ENCODE measurements at places on chromosomes 5 and 9.

- no peak for DNase-seq
These were observed 206.8 kb downstream of the SAXO1 start for GRCh38 chr9:18826248-18826647.

- no peak for DNase-seq
These were observed 180.7 kb downstream of the MEF2C start for GRCh38 chr5:88702332-88702731.

- no peak for DNase-seq
These were observed 105.1 kb upstream of the GNA14 start for GRCh38 chr9:77753180-77753579.

GRCh38 chr5:1748271-1748670, 51.4 kb downstream of the MRPL36 start:
- no peak for DNase-seq

- no peak for DNase-seq
These were observed 85.1 kb downstream of the FGF1 start for GRCh38 chr5:142600611-142601358.

DNA sequence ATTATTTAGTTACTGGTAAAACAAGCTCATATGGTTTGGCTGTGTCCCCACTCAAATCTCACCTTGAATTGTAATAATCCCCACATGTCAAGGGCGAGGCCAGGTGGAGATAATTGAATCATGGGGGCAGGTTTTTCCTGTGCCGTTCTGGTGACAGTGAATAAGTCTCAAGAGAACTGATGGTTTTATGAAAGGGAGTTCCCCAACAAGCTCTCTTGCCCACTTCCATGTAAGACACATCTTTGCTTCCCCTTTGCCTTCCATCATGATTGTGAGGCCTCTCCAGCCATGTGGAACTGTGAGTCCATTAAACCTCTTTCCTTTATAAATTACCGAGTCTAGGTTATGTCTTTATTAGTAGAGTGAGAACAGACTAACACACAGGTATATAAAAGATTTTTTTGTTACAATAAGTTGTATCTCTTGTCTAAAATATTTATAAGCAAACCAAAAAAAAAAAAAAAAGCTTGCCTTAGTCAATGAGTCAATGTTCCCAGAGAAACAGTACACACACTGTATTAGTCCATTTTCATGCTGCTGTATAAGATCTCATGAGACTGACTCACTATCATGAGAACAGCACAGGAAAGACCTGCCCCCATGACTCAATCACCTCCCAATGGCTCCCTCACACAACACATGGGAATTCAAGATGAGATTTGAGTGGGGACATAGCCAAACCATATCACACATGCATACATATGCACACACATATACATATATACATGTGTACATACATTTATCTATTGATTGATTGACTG, 138.3 kb downstream of the BASP1 start:
- no peak for DNase-seq

GRCh38 chr9:11933926-11934325, 759.3 kb upstream of the TYRP1 start:
- DNase-seq: no peak

DNA sequence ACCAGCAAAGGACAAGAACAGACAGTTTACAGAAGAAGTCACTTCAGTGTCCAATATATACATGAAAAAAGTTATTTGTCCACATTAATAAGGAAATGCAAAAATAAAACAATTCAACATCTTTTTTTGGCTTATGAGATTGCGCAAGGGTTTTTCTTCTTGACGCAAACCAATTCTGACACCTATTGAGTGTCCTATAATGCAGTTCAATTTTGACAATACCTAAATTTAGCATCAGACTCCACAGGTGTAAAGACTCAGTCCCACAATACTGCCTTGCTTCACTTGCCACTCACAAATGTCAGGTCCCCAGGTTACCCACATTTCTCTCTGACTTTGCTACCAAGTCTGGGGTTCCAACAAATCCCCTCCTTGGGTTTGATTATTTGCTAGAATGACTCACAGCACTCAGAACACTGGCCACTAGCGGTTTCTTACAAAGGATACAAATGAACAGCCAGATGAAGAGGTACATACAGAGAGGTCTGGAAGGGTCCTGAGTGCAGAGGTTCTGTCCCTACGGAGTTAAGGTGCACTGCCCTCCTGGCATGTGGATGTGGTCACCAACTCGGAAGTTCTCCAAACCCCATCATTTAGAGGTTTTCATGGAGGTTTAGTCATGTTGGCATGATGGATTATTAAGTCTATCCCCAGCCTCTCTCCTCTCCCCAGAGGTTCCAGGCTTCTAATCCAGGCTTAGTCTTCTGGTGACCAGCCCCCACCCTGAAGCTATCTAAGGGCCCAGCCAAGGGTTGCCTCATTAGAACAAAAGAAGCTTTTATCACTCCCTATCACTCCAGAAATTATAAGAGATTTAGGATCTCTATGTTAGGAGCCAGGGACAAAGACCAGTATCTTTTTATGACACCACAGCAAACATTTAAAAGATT, 27.0 kb upstream of the SLC22A5 start:
- DNase-seq: no peak

GRCh38 chr5:95217351-95217750, 67.5 kb downstream of the MCTP1 start:
- no peak for DNase-seq

DNA sequence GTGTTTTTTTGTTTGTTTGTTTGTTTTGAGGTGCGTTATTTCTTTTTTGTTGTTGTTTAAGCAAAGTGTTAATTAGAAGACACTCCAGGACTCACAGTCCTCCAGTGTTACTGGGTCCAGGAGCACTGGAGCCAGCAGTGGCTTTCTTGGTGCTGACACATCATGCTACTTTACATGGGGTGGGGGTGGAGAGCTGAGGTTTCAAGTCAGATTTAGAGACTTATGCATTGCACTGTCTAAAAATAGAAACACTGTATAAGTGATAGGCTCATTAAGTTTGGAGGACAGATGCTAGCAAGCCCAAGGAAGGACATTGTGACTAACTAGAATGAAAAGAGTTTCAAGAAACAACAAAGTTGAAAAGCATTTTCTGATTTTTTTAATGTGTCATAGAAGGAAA, 2209.2 kb downstream of the MAT2B start:
- no peak for DNase-seq

DNA sequence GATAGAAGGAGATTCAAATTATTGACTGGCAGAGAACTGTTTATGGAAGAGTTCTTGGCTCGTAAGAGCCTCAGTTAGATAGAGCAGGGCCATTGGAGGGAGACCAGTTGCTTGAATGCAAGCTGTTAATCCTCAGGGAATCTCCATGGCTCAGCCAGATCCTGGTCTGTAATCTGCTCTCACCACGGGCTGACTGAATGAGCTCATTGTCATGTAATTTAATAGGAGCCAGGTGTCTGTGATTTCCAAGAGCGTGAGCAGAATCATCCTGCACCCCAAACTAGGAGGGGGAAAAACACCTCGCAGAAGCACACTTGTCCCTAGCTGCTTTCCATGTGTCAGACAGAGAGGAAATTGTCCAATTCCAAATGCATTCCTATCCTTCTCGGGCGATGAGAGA, 19.1 kb upstream of the KCNMB1 start:
- DNase-seq: no peak

- no peak for DNase-seq
These were observed 95.0 kb upstream of the RUFY1 start for GRCh38 chr5:179455320-179455719.

DNA sequence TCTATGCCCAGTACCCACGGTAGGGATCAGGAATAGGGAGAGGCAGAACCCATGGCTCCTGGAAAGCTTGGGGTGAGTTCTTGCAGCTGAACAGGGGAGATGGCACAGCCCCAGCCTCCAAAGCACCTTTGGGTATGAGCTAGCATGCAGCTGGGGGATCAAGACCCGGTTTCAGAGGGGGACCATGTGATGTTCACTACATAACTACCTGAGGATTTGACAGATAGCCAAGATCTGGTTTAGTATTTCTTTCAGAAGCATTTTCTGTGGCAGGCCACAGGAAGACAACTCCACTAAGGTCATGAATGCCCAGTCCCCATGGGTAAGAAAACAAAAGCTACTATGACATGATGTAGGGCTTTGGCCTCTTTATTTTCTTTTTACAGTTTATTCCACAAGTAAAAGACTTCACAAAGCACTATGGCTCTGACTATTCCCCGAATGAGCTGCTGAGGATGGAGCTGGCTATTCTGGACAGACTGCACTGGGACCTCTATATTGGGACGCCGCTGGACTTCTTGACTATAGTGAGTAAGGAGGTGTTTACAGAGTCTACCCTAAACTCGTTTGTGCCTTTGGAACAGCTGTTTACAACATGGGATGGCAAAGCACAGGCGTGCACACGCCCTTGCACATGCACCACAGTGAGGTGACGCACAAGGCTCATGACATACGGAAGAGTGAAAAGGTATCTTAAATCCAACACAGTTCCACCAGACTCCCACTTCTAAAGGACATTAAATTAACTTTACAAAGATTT, 3.4 kb downstream of the CCNI2 start:
- no peak for DNase-seq

- DNase-seq: no peak
These were observed 3.2 kb upstream of the SLC22A4 start for GRCh38 chr5:132291026-132291425.

- DNase-seq: no peak
These were observed 9.1 kb upstream of the ZNF608 start for GRCh38 chr5:124755565-124755964.

DNA sequence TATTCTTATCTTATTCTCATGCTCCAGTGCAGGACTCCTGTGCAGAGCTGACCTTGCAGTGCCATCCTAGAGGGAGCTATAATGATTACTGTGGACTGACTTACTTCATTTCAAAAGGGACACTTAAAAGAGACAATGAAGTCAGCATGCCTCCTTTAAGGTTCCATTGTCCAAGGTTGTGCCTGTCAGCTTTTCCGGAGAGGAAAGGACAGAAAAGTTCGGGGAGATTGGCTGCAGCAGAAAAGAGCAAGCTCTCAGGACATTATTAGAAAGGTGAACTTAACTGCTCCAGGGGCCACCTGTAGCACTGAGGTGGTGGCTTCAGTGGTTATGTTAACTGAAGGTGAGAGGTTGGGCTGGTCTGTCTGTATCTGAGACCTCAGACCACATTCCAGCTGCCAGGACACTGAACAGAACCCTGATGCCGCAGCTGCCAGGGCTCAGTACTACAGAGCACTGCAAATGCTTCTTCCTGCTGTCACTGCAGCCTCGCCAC, 112.9 kb downstream of the ST8SIA4 start:
- no peak for DNase-seq

GRCh38 chr5:135324897-135325650, 74.0 kb downstream of the MACROH2A1 start:
- no peak for DNase-seq

DNA sequence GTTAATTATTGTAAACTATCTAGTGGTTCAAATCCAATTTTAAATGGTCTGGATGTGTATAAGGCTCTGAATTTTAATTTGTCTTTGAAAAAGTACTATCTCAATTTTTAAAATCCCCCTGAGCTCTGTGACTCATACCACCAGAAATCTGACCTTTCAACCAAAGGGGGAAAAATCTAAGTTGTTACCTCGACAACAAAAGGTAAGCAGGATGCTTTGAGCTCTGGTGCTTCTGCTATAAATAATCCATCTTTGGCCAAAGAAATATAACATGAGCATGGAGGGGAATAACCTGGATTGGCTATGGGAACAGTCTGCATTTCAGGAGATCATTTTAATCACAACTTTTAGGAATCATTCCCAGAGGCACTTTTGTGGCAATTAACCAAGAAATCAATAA, 76.3 kb upstream of the PCSK1 start:
- DNase-seq: no peak

DNA sequence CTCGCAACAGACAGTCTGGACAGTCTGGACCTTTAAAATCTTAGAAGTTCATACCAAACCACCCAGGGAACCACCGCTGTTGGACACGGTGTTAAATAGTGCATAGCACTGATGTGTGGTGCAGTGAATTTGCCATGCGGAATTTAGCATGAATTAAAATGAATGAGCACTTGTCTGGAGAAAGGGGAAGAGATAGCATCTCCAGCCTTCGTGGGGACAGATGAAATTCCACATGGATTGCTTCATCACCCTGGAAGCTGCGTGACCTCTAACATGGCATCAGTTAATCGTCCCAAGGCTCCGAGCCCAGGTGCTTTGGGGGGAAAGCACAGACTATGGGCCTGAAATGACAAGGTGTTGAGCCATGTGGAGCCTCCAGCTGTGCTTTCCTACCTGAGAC, 91.4 kb downstream of the ADAMTS16 start:
- no peak for DNase-seq

DNA sequence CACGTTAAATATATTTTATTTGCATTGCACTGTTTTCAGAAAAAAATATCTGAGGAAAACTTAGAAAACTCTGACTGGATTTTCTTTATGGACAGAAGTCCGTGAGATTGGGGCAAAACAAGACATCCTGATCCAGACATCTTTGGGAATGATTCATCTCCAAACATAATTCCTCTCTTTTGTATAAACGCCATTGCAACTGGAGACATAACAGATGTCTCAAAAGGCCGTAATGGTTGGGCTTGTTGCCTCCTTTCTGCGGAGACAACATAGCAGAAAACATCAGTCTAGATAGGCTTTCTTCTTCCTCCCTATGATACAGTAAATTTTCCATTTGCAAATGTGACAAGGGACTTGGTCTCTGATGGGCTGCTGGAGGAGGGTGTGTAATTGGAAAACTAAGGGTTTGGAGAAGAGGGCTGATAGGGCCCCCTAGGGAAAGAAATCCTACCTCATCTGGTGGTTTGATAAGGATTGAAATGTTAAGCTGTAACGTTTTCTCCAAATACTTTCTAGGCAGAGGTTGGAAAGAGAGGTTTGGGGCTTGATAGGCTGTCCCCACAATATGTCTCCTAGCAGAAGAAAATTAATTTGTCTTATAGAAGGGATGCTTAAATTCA, 631.5 kb upstream of the ST8SIA4 start:
- DNase-seq: no peak

DNA sequence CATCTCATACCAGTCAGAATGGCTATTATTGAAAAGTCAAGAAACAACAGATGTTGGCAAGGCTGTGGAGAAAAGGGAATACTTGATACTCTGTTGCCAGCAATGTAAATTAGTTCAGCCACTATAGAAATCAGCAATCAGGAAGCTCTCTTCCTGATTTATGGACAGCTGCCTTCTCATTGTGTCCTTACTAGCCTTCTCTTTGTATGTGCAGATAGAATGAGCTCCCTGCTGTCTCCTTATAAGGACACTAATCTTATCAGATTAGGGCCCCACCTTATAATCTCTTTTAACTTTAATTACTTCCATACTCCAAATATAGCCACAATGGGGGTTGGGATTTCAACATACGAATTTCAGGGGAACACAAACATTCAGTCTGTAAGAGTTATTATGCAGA, 38.0 kb downstream of the KCNV2 start:
- no peak for DNase-seq
